ENCODE measurements at places on chromosomes 6 and 20. TPM values are rescaled to one million over a fixed set of nuclear protein-coding genes. Genes with fewer than 3 reads are reported as not detected.

The ARFGEF3 gene
- total RNA-seq, result 1.1 TPM

The KIF13A gene
- 79.6 TPM for total RNA-seq

The OTOR gene
- not detected for total RNA-seq

The MYCT1 gene
- total RNA-seq, result 12.3 TPM

The GPX5 gene
- total RNA-seq, result not detected

The TINAG gene
- total RNA-seq, result 0.26 TPM

The SPATS1 gene
- total RNA-seq, result not detected

The SMIM29 gene
- 20.9 TPM for total RNA-seq

The TREML4 gene
- total RNA-seq, result not detected

The SAMD5 gene
- 1.9 TPM for total RNA-seq

The TTK gene
- 0.31 TPM for total RNA-seq

The PHF1 gene
- total RNA-seq, result 55.5 TPM

The SSTR4 gene
- not detected for total RNA-seq
